NCI-H2171 treated with DMSO at 0.1 percent for 48 hours (cell line): ENCODE measurements at places on chromosomes 5 and 9.

- no peak for DNase-seq
Observed at GRCh38 chr9:88198341-88198807, 60.1 kb upstream of the SPATA31C2 start.

DNA sequence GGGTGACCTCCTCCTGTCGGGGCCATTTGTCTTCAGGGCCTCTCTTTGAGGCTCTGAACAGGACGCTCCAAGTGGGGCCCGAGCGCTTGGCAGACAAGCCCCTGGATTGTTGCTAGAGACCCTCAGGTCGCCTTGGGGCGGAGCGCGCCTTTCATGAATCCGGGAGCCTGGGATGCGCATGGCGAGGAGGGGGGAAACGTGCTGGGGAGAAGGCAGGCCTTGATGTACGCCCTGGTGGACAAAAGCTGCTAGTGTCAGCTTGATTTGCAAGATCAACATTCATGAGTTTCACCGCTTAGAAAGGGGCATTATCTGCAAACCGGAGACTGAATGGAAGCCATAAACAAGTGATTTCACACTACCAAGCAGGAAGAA lies 226.3 kb downstream of the SMARCA2 start:
- DNase-seq: no peak

DNA sequence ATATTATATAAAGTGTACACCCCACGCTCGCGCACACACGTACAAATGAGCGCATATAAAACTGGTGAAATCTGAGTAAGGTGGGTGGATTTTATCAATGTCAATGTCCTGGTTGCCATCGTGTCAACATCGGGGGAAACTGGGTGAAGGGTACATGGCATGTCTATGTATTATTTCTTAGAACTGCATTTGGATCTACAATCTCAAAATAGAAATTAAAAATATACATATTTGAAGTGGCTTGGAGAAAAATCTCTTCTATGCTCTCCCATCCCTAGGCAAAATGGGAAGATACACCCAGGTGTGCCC lies 763 bp upstream of the WHRN start:
- DNase-seq: no peak

DNA sequence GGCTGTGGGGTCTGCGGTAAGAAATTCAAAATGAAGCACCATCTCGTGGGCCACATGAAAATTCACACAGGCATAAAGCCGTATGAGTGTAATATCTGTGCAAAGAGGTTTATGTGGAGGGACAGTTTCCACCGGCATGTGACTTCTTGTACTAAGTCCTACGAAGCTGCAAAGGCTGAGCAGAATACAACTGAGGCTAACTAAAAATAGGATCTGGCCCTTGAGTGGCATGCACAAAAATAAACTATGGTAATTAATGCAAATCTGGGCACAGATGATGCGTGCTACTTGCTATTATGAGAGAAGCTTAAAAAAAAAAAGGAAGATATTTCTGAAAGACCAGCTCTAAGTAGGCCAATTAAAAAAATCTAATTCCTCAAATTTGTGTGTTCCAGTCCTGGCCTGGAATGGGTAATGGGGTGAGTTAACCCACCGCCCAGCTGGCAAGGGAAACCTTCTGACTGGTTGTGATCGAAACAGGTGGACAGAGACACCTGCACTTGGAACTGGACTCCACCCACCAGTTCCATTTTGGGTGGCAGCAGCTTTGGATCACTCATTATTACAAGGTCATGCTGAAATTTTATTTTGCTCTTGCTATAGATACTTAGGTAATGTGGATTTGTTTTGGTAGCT lies 26.6 kb upstream of the ZBTB34 start:
- no peak for DNase-seq

DNA sequence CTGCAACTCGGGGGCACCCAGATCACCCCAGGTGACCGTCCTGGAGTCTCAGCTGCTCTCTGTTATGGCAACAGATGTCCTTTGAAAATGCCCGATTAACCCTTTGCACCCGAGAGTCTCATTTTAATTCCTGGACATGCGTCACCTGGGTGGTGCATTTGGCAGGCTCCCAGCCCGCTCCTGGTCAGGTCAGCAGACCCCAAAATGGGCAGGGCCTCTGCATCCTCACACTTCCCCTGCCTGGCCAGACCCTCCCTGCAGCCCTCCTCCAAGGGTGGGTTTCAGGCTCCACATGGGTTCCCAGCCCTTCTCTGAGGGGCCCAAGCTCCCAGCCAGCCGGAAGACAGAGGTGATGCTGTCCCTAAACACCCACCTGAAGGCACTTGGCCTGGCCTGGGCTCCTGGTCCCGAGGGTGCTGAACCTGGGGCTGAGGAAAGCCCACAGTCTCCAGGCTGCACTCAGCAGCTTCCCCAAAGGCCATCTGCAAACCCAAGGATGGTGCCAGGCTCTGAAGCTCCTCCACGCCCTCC lies 69.4 kb downstream of the PSMB7 start:
- no peak for DNase-seq

DNA sequence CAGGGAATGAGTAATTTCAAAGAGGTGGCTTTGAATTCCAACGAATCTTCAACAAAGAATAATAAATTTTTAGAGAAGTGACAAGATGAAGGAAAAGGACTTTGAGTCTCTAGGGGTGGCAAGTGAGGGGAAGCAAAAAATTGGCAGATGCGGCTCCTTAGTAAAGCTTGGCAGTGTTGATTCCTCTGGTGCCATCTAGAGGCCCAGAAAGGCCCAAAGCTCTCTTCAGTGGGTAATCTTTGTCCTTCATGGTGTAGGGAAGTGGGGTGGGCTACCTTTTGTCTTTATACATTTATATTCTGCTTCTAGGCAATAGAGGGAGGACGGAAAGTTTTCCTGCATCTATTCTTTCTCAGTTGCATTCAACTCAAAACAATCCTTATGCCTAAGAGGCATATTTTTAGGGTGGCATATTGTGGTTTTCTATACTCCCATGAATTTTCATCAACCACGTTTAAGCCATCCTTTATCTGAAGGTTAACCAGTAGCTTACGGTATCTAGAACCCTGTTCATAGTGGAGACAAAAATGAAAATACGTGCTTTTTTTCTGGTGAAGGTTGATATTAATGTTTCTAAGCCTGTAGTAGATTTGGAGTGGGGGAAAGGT lies 17.5 kb upstream of the ROPN1L start:
- DNase-seq: peak; percentile 56

DNA sequence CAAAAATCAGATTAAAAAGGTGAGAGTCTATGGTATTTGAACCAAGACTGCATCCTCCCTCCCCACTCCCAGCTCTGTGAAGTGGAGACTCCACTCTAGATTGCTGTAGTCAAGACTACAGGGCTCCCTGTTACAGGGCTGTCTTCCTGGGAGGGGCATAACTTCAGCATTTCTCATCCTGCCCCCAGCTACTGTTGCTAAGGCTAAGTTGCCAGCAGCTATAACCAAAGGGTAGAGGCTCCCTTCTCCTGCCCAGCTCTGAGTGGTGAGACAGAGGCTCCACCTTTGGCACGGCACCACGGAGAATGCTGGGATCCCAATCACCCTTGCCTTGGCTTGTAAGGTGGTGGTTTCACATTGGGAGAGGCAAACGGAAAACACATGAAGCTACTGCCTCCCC lies 39.2 kb upstream of the GCNT4 start:
- DNase-seq: no peak

- no peak for DNase-seq
Observed at GRCh38 chr5:1759378-1759970, 40.2 kb downstream of the MRPL36 start.

DNA sequence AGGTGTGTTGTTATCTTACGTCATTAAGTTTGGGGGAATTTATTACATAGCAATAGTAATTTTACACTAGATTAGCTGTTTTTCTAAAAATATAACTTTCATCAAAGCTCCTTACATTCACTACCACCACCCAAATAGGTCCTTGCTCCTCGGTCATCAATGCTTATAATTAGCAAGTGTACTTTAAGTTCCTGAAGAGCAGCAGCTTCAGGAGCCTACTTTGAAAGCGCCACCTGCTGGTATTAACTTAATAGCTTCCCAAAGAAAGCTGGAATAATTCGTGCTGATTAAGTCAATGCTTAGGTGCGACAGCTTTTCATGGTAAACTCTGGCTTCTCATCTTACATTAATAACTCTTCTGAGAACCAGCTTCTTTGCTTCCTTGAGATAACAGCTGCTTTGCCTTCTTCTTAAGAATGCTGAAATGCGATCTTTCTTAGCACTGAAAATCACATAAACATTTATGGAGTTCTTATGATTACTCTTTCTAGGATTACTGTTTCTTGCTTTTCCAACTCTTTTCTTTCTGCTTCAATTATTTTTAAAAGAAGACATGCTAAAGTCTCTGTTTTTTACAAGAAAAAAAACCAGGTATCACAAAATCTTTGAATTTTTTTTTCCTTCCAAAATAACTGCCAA lies 10.0 kb upstream of the C5 start:
- DNase-seq: peak; percentile 84

DNA sequence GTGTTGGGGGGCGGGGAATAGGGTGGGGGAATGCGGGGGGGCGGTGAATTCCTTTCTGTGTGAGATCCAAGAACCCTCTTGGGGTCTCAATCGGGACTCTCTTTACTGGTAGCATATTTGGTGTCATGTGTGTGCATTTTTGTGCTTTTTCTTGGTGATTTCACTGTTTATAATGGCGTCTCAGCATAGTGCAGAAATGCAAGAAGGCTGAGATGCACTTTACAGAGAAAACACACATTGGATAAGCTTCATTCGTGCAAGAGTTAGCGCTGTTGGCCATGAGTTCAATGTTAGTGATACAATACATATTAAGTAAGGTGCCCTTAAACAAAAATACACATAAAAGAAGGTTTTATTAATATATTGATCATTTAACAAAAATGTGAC lies 771 bp upstream of the ENTPD8 start:
- DNase-seq: no peak

- no peak for DNase-seq
Observed at GRCh38 chr5:88792144-88792840, 90.7 kb downstream of the MEF2C start.

GRCh38 chr9:3241290-3241689 lies 284.5 kb downstream of the RFX3 start:
- no peak for DNase-seq

DNA sequence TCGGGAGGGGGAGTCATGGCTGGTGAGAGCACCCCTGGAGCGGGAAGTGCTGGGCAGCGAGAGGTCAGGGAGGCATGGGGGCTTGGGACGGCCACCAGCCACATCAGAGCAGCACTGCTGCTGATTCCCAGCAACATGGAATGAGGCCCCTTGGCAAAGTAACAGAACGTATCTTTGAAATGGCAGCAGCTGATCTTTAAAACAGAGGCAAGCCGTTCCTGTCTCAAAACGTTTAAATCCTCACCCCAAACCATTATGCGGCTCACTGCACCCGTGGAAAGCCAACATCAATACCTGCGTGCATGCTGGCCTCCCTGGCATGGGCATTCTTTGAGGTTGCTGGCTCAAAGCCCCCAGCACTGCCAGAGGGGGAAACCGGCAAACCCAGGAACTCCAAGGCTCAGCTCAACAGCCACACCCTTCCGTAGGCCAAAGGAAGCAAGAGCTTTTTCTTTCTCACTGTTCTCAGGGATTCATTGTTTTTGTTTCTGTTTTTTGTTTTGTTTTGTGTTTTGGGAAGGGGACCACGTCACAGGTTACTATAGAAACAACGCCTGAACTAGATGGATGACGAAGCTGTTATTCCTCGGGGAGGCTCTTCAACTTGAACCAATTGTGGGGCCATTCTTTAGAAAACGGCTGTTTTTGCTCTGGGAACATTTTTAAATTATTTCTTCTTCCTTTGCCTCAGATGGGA lies 28.1 kb upstream of the OBP2B start:
- no peak for DNase-seq

GRCh38 chr9:2730971-2731370 lies 13.7 kb downstream of the KCNV2 start:
- DNase-seq: no peak

DNA sequence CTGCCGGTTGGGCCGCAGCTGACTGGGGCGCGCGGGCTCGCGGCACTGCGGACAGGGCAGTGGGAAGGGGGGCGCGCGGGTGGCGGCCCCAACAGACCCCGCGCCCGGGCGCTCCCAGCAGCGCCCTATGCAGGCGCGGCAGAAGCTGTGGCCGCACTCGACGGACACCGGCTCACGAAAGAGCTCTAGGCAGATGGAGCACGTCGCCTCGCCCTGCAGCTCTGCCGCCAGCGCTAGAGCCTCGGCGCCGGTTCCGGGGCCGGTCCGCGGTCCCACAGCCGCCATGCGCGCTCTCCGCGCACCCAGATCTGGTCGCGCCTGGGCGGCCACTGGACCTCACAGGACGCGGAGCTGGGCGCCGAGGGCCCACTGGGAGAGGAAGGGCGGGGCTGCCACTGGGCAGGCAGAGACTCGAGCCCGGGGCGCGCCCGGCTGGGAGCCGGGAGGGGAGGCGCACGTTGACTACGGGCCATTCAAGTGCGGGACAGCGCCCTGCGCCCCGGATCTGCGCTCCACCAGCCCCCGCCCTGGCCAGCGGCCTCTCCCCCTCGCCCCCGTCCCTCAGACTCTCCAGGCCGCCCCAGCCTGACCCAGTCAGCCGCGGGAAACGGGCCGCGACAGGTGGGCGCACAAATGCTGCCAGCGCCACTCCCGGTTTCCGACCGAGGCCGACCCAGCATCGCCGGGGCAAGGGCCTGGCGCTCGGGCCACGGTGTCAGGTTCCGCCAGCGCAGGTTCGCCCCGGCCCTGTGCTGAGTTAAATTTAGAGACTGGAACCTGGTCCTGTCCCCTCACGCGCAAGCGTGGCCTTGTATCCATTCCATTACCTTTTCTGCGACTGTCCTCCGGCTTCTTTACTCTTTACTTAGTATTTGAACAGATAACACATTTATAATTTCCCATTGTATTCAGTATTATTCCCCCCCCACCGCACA lies at the start of gene TRIM7:
TSS of gene TRIM7 (minus strand) at position 371 of the 935 bp plus-strand sequence. CDS start at position 285, 86 bp downstream.
- no peak for DNase-seq

DNA sequence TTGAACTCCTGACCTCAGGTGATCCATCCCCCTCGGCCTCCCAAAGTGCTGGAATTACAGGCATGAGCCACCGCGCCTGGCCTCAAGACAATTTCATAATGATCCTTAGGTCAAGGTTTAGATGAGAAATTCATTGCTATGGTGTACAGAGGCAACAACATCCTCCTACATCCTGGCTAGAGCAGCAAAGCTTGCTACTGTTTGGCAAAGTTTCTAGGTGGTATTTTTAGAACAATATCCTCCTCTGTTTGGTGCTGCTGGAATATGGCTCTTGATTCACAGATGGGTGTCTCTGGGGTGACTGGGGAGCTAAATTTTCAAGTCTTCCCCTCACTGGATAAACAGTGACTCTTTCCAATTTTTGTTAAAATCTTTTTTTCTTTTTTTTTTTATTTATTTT lies 30.6 kb downstream of the CRHBP start:
- DNase-seq: no peak

DNA sequence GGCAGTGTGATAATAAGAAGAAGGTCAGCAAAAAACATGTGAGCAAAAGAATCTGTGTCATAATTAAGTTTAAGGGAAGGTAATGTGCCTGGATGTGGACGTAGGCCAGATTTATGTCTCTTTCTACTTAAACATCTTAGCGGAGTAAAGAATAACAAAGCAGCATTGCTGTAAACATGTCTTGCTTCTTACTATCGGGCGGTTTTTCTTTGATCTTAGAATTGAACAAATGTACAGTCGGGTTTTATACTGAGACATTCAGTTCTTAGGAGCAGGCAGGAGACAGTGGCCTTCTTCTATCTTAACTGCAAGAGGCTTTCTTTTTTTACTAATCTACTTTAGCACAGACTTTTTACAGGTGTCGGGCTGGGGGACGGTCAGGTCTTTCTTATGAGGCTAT lies 40.4 kb upstream of the FLT4 start:
- no peak for DNase-seq
